GM04504 (cell line): ENCODE measurements at places on chromosomes 12 and 14.
A peak's percentile ranks its signal among the peaks of the same experiment; 100 is the strongest.

DNA sequence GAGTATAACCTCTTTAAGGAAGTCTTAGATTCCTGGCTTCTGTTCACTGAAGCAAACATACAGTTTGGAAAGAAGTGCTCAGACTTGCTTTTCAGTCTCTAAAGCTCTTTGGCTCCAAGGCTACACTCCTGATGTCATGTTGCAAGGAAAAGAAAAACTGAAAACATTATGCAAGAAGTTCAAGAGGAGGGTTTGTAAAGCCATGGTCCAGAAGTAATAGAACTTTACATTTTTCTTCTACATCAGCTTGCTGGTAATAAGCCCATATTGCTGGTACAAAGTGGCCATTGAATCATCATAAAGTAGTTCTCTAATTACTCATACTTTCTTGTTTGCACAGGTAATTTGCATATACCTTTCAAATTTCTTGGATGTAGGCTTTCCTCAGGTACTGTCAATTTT is 83.6 kb downstream of the BBS10 start:
- no peak for DNase-seq

DNA sequence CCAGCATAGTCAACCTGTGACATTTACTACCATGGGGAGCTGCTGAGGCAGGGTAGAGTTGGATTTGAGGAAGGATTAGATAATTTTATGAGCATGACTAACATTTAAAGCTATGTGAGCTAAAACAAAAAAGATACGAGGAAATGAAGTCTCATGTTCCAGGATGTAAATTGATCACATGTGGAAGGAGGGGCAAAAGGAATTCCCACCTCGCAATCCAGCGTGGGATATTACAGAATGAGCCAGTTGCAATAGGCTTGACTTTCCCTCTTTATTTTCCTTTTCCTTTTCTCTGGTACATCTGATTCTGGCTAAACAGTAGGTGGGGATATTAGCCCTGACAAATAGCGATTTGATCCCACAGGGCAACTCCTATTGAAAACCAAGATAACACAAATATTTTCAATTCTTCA is 214.9 kb upstream of the HMGA2 start:
- DNase-seq: peak; percentile 54

GRCh38 chr12:108816652-108817335 is 40.6 kb downstream of the SSH1 start:
- DNase-seq: no peak

GRCh38 chr14:55645845-55646832 is 66.1 kb downstream of the KTN1 start:
- no peak for DNase-seq

GRCh38 chr12:124746649-124747425 is 116.8 kb downstream of the SCARB1 start:
- no peak for DNase-seq

GRCh38 chr12:131617596-131618302 is 93.1 kb upstream of the SFSWAP start:
- no peak for DNase-seq

- no peak for DNase-seq
These were observed 3.7 kb downstream of the SLC38A1 start for GRCh38 chr12:46265102-46265501.

DNA sequence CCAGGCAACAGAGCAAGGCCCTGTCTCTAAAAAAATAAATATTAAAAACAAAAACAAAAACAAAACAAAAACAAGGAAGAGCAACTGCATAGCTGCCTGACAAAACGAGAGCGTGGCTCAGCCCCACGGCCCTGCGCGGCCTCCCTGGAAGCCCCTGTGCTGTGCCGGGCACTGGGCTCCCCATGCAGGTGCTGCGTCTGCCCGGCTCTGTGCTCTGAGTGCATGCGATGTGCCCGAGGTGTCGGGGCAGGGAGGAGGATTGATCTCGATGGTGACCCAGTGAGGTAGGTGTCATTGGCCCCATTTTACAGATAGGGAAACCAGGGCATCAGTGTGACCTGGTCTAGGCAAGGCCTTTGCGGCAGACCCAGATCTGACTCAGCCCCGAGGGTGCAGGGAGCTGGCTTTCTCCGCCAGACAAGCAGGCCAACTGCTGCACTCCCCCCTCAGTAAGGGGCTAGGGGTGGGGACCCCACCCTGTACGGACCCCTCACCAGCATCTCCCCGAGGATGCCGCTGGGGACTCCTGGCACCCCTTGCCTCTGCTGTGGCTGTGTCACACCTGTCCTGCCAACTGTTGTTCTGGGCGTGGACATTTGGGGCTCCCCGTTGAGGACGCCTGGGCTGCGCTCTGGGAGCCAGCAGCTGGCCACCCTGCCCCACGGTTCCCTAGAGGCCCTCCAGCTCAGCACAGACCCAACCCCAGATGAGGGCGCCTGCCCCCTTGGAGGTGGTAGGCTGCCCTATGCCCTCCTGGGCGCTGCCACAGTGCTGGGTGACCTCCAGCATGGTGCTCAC is 15.3 kb downstream of the GPR132 start:
- DNase-seq: no peak

DNA sequence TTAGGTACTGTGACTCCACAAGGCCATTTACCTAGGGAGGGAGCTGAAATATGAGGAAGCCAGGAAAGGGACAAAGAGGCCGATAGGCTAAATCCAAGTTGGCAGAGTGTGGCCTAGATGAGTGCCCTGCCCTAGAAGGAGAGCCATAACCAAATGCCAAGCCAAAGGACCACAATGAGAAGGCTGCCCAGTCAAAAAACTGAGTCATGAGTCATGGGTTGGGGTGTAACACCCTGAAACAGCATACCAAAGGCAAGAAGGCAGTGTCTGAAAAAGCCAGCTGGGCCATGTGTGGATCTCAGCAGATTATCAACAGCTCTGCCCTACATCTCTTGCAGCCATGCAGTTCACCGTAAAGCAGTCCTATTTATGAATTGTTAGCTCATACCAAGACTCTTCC is 171.7 kb downstream of the PHLDA1 start:
- DNase-seq: no peak

GRCh38 chr14:89992273-89992672 is 36.5 kb downstream of the TDP1 start:
- no peak for DNase-seq

DNA sequence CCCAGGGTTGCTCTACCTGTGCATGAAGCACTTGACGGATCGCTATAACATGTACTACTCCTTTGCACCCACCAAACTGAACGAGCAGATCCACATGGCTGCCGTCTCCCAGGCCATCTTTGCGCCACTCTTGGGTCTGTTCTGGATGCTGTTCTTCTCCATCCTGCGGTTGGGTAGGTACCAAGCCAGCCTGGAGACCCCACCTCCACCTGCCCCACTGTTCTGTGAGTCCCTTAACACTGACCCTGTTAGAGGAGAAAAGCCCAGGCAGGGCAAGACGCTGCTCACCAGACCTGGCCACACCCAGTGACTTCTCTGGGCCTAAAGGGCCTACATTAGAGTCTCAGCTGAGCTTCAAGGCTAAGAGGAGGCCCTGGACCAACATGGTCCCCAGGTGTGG is 21.7 kb downstream of the NGB start:
- no peak for DNase-seq

DNA sequence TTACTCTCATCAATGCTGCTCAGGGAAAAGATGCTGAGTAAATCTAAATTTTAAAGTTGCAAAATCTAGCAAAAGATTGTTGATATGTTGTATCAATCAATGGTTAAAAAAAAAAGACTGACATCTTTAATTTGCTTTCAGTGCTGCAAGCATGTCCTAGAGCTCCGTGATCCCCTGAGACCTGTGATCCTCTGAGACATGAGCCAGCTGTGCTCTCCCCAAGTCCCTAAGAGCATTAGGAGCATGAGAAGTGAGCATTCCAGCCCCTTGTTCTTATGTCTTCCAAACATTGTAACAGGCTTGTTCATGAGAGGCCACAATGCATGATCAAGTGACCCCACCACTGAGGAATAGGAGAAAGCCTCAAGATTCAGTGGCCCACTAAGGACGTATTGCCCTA is 116.6 kb downstream of the DAD1 start:
- no peak for DNase-seq

GRCh38 chr12:106274575-106275121 is 26.8 kb upstream of the CKAP4 start:
- peak; percentile 15 for DNase-seq

GRCh38 chr14:82778601-82779000 is 1244.9 kb upstream of the SEL1L start:
- no peak for DNase-seq
